ENCODE measurements at places on chromosomes 5 and 9.

GRCh38 chr9:136051453-136051836 lies 43.6 kb downstream of the NACC2 start:
- no peak for DNase-seq

- no peak for DNase-seq
Measured at GRCh38 chr9:7443541-7443940, 356.0 kb downstream of the DMAC1 start.

GRCh38 chr9:97411789-97412625 lies at the start of gene TDRD7:
TSS of gene TDRD7 (plus strand) at chr9:97412096. CDS start at chr9:97428466, 16,370 bp downstream.
- DNase-seq: peak; percentile 93

DNA sequence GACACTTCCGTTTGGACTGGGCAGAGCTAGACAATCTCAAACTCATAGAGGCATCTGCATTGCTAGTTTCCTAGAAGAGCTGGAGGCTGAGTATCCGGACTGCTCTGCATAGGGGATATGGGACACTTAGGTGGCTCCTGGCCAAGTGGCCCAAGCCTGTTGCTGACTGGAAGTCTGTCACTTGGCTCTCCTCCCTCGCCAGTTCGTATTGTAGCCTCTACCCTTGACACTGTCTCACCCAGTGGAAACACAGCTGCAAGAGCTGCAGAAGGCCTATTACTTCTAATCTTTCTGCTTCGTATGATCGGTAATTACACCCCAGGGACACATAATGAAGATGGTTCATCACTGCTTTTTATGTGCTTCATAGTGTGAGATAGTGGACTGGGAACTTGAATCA lies 34.7 kb downstream of the ITGA1 start:
- peak; percentile 86 for DNase-seq

DNA sequence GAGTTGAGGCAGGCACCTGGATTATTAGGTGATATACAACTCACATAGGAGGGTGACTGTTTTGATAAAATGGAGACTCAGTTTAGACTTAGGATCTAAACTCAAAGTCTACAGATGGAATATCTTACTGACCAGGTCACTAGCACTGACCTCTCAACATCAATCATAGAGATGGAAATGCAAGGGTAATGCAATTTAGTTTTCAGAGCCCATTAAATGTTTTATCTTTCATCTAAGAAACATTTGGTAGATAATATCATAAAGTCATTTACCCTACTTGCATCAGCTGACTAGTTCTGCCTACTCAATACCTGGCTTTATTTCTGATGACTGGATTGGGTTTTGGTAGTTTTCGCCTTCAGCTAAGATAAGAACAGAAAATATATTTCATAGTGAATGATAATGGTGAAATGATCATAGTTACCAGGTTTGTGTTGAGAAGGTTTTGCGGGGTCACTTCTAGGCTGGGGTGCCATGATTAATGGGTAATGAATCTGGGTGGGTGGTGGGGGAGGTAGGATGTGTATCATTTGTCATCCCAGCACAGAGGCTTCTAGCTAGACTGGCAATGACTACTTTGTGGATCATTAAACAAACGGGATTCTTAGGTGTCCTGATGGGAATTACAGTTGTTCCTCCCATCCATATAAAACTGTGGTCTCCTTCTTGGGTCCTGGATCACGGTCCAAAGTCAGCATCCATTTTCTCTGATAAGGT lies 173.4 kb downstream of the PPP2R2B start:
- DNase-seq: no peak

DNA sequence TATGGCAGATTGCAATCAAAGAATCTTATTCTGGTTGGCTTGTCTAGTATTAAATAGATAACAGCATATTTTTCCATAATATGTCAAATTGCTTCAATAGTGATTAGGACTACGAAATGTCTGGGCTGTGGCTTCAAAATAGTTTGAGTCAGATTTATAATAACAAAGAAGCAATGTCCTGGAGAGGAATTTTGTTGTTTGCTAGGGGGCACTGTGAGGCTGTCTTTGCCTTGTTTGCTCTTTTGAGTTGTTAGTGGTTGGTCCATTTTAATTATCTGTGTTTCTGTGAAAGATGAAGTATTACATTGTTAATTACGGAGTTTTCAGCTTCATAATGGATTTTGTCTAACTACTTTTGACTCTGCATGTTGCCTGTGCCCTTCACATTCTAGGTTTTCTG lies 713.6 kb downstream of the TLE4 start:
- DNase-seq: no peak

- DNase-seq: no peak
Measured at GRCh38 chr9:105672711-105673234, 10.5 kb downstream of the TAL2 start.

GRCh38 chr9:73132034-73132776 lies 19.5 kb upstream of the ANXA1 start:
- peak; percentile 83 for DNase-seq

- no peak for DNase-seq
Measured at GRCh38 chr5:148920646-148921288, 94.4 kb downstream of the ADRB2 start.

DNA sequence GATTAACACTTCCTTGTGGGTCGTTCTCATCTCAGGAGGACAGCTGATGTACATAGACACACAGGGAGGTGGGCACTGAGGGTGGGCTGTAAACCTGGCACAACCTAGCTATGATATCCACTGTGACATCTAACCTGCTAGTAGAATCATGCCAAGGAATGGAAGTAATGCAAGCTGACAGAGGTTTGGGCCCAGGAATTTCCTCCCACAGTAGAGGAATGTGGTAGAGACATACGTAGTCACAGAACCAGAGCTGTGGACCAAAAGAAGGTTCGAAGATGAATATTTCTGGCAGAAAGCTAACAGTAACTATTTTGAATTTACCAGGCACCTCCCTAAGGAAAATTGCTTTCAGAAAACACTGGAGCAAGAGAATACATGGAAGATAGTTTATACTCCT lies 15.2 kb upstream of the DNAJC25 start:
- no peak for DNase-seq

DNA sequence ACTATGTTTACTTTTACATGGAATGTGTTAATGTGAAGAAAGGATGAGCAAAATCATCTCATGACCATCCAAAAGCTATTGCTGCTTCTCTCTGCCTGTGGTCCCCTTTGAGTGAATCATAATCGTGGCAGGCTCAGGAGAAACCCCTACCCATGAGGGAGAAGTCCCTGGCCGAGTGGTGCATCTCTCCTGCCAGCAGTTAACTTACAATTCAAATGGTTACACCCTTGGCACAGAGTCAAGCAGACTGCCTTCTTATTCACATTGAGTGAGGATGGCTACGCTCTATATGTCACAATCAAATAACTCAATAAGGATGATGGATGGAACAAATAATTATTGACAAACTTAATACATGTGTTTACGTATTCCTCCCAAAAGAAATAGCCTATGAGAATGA lies 179.1 kb downstream of the FGF1 start:
- no peak for DNase-seq

DNA sequence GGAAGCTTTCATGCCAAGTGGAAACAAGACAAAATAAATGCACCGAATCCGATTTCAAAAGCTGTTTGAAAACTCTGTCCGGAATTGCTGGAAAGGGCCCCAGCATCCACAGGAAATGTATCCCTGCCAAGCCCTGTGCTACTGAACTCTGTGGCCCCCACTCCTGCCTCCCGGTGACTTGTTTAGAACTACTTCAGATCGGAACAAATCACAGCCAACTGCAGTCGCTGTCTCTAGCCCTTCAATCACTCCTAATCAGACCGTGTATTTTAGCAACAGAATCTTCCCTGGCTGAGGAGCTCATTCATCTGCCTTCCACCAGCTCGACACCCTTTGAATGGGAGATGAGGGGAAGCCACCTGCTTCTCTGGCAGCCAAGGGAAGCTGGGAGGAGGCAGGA lies 94.1 kb downstream of the KCNIP1 start:
- DNase-seq: no peak

DNA sequence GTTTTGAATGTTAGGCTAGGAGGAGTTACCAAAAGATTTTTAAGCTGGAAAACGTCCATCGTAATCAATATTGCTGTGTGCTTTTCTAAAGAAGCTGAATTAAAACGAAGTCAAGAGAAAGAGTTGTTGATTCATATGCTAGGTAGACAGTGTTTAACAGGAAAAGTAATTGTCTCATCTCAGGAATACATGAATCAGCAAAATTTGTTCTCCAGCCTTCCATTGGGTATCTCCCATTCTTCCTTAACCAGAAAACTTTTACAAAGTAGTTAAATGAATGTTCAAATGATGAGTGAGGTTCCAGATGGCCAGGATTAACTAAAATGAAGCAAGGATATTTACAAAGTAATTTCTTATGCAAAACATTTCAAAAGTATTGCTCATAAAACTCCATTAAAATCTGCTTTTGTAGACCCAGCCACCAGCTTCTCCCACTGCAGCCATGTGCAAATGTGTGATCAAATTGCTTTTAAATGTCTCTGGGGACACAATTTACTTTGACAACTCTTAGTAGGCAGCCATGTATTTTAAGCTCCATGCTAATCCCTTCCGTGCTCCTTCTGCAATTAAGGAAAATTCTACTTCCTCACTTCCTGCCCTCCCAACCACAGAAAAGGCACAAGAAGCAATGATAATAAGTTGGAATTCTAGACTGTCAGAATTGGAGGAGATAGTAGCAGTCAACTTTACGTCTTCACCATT lies 121.2 kb downstream of the HTR4 start:
- no peak for DNase-seq

DNA sequence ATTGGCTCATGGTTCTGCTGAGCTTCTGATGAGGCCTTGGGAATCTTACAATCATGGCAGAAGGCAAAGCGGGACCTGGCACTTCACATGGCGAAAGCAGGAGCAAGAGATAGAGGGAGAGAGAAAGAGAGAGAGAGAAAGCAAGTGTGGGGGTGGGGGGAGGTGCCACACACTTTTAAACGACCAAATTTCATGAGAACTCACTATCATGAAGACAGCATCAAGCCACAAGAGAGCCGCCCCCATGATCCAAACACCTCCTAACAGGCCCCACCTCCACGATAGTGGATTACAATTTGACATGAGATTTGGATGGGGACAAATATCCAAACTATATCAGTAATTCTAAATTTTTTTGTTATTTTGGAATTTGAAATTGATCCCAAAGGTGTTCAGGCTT lies 553.9 kb downstream of the PRR16 start:
- DNase-seq: no peak

DNA sequence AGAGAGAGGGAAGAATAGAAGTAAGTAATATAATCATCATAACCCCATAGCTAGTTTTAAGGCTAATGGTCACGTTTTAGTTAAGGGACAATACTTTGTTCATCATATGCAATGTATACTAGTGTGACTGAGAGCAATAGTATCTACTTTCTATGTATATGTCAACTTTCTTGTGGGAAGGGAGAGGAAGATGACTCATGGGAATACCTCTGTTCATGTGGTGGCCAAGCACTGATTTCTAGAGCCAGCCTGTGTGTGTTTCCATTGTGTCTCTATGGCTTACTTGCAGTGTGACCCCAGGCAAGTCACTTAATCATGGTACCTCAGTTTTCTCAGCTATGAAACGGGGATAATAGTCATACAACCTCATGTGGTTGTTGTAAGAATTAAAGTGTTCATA lies 639.6 kb downstream of the CETN3 start:
- DNase-seq: no peak

Measured in Right ventricle myocardium superior (tissue), 1 donor.